ENCODE measurements at places on chromosomes 5 and 9.

- DNase-seq = no peak
These were observed 23.6 kb downstream of the FABP6 start for GRCh38 chr5:160252916-160253315.

- no peak for DNase-seq
These were observed 21.4 kb downstream of the WDR70 start for GRCh38 chr5:37400501-37400900.

DNA sequence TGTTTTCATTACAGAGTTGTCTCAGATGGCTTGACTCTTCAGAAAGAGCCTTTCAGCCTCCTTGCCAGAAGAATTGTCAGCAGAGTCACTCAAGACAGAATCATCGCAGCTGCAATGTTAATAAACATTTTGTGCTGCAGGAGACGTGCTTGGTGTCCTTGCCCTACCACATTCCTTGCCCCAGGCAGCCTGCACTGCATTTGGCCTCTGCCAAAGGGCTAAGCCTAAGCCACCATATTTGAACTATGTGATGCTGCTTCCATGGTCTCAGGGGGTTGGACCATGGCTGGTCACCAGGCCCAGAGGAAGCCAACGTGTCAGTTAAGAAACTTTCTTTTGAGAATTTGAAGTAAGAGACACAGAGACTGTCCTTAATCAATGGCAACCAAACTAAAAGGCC is 145.4 kb downstream of the ACTL7B start:
- DNase-seq = no peak

DNA sequence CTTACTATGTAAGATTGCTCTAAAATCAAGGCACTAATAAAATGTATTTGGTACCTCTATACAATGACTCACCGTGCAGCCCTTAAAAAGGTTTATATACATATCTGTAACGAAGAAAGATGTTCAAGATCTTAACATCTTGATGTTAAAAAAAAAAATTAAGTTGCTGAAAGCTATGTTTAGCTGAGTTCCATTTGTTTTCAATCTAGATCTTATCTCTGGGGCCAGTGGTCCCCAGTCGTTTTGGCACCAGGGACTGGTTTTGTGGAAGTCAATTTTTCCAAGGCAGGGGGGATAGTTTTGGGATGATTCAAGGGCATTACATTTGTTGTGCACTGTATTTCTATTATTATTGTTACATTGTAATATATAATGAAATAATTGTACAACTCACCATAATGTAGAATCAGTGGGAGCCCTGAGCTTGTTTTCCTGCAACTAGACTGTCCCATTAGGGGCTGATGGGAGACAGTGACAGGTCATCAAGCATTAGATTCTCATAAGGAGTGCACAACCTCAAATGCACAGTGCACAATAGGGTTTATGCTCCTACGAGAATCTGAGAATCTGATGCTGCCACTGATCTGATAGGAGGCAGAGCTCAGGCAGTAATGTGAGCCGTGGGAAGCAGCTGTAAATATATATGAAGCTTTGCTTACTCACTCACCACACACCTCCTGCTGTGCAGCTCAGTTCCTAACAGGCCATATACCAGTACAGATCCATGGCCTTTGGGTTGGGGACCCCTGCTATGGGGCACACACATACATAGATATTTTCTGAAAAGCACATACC is 27.6 kb upstream of the TSLP start:
- peak; percentile 11 for DNase-seq

DNA sequence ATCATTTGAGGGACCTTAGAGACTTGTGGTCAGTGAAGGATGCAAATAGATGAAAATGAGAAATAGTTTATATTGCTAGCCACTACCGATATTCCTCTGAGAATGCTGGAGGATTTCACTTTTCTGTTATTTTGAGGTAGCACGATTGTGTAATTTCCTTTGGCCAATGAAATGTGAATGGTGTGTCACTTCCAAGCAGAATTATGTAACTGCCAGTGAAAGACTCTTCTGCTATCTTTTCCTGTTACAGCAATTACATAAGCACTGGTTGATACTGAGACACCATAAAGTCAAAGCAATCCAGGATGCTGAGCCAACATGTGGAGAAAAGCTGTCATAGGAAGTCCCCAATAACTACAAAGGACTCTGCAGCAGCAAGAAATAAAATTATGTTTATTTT is 3.6 kb upstream of the PCDHA2 start:
- no peak for DNase-seq

- no peak for DNase-seq
These were observed 54.4 kb upstream of the LRRTM2 start for GRCh38 chr5:138929571-138929955.
